M059J (cell line): ENCODE measurements at places on chromosomes 5 and 9.
A peak's percentile ranks its signal among the peaks of the same experiment; 100 is the strongest.

- peak; percentile 61 for DNase-seq
Observed at GRCh38 chr9:110807956-110808598, 139.5 kb downstream of the MUSK start.

- DNase-seq, result peak; percentile 68
Observed at GRCh38 chr9:5553211-5553610, 42.9 kb downstream of the PDCD1LG2 start.

GRCh38 chr5:93430673-93431199, 150.3 kb downstream of the NR2F1-AS1 start:
- DNase-seq, result no peak

DNA sequence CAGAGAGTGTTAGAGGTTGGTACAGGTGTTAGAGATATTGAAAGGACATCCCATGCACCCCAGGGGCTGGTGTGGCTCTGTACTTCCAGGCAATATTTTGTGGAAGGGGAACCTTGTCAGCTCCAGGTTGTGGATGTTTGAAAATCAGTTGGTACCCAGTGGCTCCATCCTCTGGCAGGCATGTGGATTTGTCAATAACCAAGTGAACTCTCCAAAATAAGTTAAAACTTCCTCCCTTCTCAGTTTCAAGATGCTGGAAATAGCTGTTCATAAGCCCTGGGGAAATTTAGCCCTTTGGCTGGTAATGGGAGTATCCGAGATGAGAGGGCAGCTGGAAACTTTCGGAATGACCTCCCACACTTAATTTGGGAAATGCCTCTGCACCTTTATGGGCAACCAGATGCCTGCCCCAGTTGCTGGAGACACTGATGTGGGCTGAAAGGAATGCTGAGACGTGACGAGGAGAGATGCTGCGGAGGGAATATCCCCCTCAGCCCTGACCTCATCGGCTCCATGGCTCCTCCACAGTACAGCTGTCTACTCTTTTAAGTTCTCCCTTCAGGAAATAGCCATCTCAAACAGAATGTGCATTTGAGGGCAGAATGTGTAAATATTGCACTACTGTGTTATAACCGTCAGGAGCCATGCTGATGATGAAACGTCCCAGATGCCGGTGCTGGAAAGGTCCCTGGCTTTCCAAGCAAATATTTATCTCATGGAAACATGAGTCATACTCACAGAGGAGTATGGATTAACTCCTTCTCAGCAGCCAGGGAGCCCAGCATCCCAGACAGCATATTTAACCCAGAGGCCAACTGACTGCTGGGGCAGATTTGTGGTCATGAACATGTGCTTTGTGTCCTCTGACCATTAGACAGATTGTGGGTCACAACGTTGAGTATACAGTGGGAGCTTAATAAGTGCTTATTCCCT, 29.5 kb downstream of the TGFBI start:
- DNase-seq, result peak; percentile 98

- peak; percentile 97 for DNase-seq
Observed at GRCh38 chr5:157516006-157516405, 56.0 kb downstream of the NIPAL4 start.

GRCh38 chr9:129776566-129776937, 23.7 kb upstream of the PTGES start:
- no peak for DNase-seq

GRCh38 chr5:174724484-174725260, at the start of gene MSX2:
Gene MSX2 (plus strand): TSS chr5:174724582. CDS start chr5:174724660, 78 bp downstream.
- no peak for DNase-seq

DNA sequence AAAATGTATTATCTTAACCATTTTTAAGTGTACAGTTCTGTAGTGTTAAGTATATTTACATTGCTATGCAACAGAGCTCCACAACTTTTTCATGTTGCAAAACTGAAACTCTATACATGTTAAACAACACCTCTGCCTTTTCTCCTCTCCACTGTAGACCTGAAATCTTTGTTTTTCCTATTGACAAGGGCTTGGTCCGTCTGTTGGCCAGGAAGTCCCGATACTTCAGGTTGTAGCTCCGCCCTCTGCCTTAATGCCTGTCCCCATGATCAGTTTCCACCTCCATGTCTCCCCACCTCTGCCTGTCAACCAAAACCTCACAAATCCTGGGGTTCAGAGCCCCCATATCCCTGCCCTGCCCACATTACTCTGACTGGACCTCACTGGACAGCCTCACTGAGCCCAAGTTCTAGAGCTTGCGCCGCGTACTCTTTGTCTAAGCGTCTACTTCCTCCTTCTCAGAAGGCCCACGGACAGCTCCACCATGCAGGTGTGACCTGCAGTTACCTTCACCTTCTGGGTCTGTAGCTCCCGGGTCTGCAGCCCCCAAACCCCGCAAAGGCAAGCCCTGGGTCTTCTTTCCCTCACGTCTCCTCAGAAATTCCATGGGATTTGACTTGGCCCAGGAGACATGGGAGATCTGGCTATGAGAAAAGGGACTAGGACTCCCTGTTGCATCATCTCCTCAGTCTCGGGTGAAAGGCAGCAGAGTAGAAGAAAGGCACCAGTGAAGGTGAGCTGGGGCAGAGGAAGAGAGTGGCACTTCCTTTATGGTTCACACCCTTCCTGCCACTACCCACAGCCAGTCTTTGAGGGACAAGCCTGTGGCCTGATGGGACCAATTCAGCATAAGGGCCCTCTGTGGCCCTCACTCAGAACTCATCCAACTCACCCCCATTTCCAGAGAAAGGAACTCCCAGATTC, 8.0 kb downstream of the GLIPR2 start:
- no peak for DNase-seq

DNA sequence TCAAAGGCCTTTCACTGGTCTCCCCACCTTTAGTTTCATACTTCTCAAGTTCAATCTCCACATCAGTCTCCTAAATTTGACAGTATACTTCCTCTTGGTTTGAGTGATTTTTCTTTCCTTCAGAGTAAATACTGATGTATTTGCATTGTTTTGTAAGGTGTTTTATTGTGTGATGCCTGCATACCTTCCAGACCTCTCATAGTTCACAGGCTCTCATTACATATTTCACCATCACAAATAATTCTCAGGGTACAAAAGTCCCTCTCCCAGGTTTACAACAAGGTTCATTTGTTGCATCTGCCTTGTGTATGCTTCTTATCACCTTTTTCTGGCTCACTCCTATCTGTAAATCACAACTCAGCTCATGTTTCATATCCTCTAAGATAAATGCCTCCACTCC, 22.2 kb upstream of the TUSC1 start:
- peak; percentile 17 for DNase-seq

GRCh38 chr5:57493034-57493433, 10.4 kb upstream of the ACTBL2 start:
- DNase-seq, result peak; percentile 85

GRCh38 chr5:115271295-115272050, 8.8 kb upstream of the PGGT1B start:
- no peak for DNase-seq

GRCh38 chr5:138809391-138809790, 56.2 kb downstream of the CTNNA1 start:
- no peak for DNase-seq

DNA sequence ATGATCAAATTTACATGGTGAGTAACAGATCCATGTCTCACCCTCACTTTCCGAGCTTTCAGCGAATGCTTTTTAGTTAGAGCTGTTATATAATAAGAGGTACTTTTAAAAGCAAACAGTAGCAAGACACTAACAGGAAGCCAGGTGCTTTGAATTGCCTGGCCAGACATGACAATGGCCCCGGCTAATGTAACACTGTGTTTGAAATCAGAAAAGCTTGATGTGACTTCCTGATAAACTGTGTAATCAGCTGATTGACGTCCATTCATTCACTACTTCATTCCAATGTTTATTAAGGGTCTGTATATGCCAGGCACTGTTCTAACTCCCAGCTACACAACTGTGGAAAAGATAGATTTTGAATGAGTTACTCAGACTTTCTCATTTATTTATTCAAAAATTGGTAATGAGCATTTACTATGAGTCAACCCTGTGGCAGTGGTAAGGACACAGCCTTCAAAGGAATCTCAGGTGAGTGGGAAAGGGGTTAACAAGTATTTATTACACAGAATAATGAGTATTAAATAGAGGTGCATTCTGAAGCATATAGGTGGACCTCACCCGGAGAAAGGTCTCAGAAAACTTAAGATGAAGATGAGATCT, 26.6 kb downstream of the DPYSL3 start:
- peak; percentile 75 for DNase-seq
